Stimulated activated CD4-positive, alpha-beta T cell treated with anti-CD3 and anti-CD28 coated beads, Interleukin-12 subunit alpha, Interleukin-12 subunit beta, amount 100 ng/mL, for 4 hours (primary cell): ENCODE measurements at places on chromosomes 4 and X.

- DNase-seq = no peak
These were observed 45.1 kb downstream of the PRPS1 start for GRCh38 chrX:107673431-107673830.

DNA sequence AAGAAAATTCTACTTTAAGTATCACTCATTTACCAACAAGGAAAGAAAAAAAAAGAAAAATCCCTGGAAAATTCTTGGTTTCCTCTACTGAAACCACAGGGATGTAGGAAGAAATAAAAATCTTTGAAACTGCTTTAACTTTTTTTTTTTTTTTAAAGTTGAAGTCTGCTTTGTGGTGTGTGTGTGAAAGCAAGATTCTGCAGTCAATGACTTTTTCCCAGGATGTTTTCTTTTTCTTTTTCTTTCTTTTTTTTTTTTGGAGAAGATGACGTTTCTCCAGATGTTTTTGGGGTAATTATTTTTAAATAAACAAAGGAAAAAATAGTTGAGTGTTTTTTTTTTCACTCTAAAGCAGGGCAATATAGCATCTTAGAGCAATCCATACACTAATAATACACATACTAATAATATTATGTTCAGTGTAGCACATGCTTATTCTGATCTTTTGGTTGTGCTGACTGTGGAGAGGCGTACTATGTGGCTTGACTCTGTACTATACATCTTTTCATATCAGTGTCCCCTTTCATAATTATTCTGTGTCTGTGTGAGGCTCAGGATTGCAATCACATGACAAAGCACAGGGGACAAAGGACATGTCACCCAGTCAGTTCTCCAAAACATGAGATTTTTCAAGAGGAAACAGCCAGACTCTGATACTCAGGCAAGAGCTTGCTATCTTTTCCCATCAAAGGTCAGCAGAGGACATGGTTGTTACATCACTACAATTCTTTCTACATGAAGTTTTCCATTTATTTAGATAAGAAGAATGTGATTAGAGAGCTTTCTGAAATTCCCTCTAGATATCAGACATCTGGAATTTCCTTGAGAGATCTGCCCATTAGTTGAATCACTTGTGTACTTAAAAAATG, 111.0 kb downstream of the PDE5A start:
- no peak for DNase-seq

DNA sequence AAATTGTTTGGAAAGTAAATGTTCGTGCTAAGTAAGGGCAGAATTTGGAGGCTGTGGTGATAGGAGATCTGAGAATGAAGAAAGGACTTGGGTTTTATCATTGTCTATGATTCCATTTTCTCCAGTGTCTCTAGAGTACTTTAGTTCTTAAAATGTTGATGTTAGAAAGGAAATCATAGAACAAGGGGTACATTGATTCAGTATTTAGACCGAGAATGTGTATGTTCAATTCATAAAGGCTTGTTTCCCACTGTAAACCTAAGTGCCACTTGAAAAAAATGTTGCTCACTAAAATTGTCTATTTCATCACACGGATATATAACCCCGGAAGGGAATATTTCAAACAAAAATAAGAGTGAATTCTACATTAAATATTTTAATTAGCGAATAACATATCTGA, 159.3 kb upstream of the ETNPPL start:
- no peak for DNase-seq

- DNase-seq = no peak
These were observed 25.6 kb downstream of the ZRSR2 start for GRCh38 chrX:15815779-15816437.

DNA sequence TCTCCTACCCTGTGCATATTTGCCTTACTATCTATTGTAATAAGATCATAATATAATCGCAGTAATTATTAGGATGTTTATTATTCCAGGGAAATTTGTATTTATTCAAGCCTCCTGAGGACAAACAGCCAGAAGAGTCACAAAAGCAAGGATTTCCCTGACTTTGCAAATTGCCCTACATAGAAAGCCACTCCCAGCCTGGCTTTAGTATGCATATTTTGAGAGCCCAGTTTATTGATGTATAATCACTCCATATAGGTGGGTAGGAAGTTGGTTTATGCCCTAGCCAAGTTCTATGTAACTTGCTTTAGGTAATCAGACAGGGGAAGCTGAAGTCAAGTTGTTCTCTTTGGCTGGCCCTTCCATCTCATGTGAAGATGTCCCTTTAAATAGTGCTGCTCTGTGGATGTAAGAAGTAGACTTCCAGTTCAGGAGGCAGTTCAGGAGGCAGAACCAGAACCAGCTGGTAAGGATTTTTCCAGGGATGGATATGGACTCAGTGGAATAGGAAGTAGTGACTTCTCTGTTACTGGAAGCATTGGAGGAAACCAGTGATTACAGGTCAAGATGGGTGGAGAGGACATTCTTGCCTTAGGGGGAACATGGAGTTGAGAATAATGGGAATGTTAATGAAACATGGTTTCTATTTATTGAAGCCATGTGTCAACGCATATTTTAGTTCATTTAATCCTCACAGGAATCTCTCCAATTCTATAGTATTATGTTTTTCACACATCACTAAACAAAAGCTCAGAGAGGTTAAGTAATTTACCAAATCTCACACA, 70.5 kb upstream of the KIT start:
- DNase-seq = no peak

GRCh38 chr4:33465565-33465964, 2745.4 kb downstream of the PCDH7 start:
- no peak for DNase-seq

DNA sequence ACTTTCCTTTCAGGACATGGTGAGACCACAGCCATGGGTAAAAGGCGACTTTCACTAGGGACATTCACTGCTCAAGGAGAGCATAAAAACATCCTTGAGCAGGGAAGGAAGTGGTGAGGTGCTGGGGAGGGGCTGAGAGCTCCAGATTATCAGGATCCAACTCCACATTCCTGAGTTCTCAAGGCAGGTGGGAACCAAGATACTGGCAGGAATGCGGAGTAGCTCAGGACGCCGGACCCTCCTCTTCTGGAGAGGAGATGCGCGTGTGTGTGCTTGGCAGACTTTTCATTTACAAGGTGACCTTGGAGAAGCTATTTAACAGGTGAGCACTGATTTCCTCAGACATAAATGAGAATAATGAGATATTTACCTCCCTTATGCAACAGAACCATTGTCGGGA, 41.3 kb upstream of the TXK start:
- DNase-seq = no peak

DNA sequence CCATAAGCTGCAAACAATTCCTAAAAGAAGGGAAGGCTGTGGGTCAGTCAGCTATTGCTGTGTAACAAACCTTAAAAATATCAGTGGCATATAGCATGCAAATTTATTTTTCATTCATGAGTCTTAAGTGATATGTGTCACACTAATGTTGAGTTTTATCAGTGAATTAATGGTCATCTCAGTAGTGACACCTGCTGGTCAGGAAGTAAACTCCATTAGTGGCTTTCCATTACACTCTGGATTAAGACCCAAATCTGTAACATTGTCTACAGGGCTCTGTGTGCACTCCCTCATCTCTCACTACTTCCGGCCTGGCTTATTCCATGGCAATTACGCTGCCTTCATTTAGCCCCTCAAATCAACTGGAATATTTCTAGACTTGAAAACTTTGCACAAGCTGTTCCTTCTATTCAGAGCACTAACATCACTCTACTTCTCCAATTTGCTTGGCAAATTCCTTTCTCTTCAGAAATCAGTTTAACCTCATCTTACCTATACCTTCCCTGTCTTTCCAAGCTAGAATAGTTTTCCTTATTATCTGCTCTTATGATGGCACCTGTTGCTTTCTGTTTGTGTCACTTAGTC, 217.3 kb upstream of the TAPT1 start:
- DNase-seq = no peak

GRCh38 chr4:127449449-127449848, 183.3 kb upstream of the INTU start:
- DNase-seq = no peak

DNA sequence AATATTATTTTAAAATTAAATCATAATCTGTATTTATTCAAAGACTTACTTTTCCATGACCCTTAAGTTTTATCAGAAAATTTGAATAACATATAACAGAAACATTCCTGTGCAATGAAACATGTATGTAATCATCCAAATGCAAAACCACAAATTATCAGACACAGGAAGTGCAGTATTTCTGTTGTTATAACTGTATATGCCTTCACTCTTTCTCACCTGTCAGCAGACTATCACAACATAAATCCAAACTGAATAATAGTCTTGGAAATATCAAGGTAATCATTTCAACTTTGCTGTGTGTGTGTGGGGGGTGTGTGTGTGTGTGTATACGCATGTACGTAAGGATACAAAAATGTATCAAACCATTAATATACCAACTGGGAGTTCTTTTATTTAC, 285.9 kb downstream of the SLC7A11 start:
- DNase-seq = no peak

- DNase-seq = no peak
These were observed 89.1 kb downstream of the LARP7 start for GRCh38 chr4:112726041-112726440.

GRCh38 chr4:164536814-164537213, 217.1 kb upstream of the SMIM31 start:
- DNase-seq = no peak

DNA sequence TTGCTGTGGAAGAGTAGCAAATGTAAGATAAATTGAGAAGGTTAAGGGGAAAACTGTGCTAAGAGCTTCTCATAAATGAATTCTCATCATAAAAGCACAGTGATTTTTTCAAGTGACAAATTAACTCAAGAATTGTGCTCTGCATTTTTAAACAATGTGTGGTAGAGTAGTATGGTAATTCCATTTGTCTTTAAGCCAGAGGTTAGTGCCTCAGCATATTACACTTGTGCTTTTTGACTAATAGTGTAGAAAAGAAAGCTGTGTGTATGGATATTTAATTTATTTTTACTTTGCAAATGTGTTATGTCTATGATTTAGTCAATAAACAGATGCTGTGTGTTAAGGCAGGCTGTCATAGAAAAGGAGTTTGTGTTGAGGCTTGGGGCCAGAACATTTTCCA, 61.0 kb downstream of the FHIP1A start:
- DNase-seq = no peak

DNA sequence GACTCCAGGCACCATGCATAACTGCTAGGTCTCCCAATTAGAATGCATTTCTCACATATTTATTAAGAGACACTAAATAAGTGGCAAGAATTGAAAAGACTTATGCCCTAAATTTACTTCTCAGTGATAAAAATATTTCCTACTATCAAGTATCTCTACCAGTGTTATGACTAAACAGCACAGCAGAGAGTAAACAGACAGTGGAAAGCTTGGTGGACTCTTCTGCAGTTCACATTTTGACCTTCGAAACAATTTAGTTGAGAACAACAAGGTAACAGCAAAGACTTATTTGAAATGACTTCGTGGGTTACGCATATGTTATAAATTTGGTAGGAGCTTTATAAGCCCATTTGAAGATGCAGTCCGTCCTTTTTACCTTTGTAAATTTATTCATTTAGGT, 16.3 kb upstream of the MAML3 start:
- DNase-seq = no peak

- no peak for DNase-seq
These were observed 2.8 kb downstream of the SFRP2 start for GRCh38 chr4:153785910-153786721.

DNA sequence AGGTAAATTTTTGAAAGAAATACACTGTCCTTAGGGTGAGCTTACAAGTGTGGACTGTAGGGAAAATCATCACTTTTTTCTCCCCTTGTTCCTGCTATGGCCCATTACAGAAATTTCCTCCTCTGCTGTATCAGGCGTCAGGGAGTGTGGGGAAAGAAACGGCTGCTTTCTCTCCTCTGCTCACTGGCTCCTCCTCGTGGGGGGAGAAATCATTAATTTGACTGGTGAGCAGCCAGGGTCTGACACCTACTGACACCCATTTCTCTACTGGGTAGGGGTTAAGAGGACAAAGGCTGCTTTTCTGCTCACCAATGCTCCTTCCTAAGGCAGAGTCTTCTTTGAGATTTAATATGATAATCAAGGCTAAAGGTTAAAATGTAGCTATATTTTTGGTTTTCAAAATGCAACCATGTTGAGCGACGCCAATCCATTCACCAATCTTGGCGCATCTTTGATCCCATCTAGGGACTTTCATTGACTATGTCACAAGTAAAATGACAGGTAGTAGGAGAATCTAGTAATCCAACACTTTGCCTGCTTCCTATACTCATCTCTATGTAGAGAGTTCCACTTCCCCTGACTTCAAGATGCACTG, 25.1 kb downstream of the SETD7 start:
- peak; percentile 41 for DNase-seq

DNA sequence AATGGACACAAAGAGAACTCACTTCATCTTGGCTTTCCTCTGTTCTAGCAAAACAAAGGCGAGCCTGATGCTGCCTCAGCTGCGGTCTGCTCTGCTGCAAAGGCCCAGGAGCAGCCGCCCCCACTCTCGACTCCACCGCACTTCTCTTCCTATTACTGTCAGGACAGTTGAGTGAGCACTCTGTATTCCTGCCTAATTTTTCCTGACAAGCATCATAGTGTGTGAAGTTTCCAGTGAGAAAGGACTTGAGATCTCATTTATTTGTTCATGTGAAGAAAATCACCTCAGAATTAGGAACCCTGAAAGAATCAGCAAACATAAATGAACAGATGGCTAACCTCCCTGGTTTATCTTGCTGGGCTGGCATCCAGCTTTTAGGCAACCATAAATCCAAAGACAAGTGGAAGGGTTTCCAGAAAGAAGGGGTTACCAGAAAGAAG, 15.6 kb downstream of the SCARB2 start:
- DNase-seq = no peak

- no peak for DNase-seq
These were observed 1958.6 kb downstream of the C4orf33 start for GRCh38 chr4:131054489-131055019.

DNA sequence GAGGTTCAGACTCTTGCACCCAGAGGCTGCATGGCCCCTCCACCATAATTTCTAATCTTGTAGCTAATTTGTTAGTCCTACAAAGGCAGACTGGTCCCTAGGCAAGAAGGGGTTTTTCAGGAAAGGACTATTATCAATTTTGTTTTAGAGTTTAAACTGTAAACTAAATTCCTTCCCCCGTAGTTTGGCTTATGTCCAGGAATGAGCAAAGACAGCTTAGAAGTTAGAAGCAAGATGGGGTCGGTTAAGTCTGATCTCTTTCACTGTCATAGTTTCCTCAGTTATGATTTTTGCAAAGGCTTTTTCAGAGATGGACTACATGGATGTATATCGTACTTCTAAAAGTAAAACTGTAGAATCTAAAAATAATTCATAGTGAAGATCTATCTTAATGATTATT, 258.1 kb upstream of the IL1RAPL1 start:
- no peak for DNase-seq

- DNase-seq = no peak
These were observed 50.5 kb downstream of the TBC1D14 start for GRCh38 chr4:6960154-6960553.

DNA sequence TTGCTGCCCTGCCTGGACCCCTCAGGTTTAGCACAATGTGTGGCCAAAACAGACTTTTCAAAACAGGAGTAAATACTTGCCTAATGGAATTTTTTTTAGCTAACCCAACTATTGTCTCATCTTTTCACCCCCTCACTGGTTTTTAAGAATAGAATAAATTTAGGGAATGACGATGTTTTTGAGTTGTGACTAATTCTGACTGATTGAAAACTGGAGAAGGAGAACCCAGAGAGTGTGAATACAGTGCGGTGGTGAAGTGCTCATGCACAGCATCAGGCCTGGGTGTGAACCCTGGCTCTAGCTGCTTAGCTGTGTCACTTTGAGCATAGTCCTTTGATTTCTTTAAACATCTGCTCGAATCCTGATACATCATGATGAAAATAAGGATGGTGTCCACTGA, 10.5 kb downstream of the ANTXR2 start:
- DNase-seq = no peak

GRCh38 chrX:17465201-17465600, 90.2 kb downstream of the NHS start:
- no peak for DNase-seq

- DNase-seq = no peak
These were observed 78.7 kb upstream of the DCLK2 start for GRCh38 chr4:149999485-150000074.
